ENCODE measurements at places on chromosomes 4 and X.
A peak's percentile ranks its signal among the peaks of the same experiment; 100 is the strongest.

DNA sequence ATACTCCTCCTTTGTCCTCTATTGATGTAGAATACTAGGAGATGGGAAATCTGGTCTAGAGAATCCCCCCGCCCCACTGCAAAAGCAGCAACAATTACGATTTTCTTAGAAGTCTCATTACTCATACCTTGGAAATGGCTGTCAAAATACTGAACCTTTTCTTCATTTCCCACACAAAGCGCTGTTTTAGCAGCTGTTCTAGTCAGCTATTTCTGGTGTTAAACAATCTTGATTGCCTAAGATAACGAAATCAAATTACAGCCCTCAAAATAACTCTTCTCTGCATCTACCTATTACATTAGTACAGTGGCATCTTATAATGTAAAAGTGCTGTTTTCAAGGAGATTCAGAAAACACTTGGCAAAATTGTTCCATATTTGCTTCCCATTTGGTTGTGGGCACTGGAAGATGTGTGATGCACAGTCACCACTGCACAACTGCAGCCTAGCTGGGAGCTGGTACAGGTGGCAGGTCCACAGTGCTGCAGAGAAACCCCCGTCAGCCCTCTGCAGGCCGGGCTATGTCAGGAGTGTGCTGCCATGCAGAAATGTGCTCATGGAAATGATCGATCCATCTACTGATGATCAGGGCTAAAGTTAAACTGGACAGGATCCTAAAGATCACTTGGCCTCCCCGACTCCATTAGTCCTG is 50.4 kb downstream of the TBC1D9 start:
- no peak for DNase-seq

DNA sequence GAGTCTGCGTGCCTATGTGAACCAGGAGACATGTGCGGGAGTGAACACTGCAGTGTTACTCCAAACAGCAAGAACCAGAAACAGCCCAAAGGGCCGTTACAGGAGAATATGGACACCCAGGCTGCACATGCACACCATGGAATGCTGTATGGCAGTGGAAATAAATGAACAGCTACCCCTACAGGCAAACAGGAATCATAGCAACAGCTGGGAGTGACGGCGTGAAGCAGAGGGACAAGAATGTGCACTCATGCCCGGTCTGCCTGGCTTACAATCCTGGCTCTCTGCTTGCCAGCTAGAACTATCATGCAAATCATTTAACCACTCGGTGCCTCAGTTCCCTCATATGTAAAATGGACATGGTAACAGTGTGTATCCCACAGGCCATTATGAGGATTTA is 16.6 kb downstream of the GPKOW start:
- DNase-seq, result no peak

DNA sequence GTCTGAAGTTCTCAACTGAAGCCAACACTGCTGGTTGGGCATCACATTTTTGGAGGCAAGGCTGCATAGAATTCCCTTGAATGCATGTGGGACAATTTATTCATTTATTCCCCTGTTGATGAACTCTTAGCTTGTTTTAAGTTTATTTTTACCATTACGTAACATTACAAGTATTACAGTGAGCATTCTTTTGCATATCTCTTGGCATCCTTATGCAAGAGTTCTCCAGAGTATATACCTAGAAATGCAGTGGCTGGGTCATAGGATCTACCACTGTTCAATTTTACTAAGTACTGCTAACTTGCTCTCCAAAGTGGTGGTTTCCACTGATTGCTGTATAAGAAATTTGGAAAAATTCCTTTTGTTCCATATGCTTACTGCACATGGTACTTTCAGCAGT is 66.5 kb downstream of the UCHL1 start:
- no peak for DNase-seq

GRCh38 chr4:181431661-181432060 is 811.5 kb upstream of the TENM3 start:
- DNase-seq, result no peak

GRCh38 chr4:124904723-124905388 is 192.3 kb upstream of the ANKRD50 start:
- DNase-seq, result no peak

GRCh38 chrX:150649096-150649870 is 43.9 kb upstream of the MTMR1 start:
- DNase-seq, result peak; percentile 70

- DNase-seq, result no peak
These were observed 8.3 kb downstream of the INTS6L start for GRCh38 chrX:135528756-135529155.

DNA sequence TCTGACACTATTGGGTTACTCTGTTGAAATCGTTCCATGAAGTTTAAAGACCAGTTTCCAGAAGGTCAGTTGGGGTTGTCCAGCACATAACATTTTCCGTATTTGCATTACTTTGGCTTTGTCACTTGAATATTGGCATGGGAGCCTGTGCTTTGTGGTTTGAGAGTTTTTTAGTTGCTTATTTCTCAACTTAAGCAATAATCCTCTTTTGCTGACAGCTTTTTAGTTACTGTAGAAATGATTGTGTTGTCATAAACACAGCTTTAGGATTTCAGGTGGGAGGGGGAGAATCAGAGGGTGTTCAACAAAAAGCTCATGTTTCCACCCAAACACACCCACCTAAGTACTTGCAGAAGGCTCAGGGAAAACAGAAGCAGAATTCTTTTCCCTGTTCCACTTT is 210.7 kb upstream of the TLL1 start:
- no peak for DNase-seq

GRCh38 chrX:24294619-24295018 is 19.2 kb downstream of the SUPT20HL2 start:
- DNase-seq, result peak; percentile 31

DNA sequence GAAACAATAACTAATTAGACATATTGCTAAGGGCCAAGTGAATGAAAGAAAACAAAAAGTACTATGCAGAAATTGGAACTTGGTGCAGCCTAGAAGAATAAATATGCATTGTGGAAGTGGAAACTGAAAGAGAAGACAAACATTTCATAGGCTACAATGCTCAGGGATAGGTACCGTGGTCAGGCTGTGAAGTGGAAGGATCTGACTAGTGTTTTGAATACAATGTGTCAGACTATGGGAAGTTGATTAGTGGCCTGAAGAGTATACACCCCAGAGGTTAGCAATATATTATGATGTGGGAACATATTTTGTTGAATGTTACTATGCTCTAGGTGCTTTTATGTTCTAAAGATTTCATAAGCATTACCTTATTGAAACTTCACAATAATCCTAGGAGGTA is 36.8 kb downstream of the GPRIN3 start:
- no peak for DNase-seq

- DNase-seq, result no peak
These were observed 285.3 kb upstream of the RASGEF1B start for GRCh38 chr4:81756973-81757372.

GRCh38 chr4:768995-769394 is 56.9 kb downstream of the CPLX1 start:
- no peak for DNase-seq

DNA sequence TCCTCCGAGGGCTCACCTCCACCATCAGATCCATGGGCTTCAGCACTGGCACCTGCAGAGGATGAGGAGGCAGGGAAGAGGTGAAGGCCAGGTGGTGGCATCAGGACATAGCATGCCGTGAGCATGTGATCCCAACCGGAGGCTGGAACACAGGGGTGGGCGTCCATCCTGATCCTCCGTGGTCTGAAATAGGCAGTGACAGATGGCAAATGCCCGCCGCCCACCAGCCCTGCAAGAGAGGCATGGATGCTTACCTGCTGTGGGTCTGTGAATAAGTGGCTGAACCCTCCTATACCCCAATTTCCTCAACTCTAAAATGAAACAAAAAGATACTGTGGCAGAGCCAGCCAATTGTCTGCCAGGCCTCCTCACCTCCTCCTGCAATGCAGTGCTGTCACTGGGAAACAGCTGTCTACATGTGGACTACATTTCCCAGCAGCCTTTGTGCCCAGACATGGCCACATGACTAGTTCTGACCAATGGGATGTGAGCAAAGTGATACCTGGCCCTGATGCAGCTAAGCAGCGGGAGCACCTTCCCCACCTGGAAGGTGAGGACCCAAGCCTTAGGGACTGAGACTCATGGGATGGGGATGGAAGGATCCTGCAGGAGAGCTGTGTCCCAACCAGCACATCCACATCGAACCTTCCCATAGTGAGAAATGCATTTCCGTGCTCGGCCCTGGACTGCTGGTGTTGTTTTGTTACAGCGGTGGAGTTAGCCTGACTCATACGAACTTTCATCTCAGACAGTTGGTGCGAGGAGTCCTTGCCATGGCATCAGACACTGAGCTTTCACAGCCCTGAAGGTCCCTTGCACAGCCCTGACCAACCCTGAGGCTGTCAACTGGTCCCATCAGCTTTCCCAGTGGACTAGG is 99.5 kb downstream of the PPP2R2C start:
- DNase-seq, result peak; percentile 2

DNA sequence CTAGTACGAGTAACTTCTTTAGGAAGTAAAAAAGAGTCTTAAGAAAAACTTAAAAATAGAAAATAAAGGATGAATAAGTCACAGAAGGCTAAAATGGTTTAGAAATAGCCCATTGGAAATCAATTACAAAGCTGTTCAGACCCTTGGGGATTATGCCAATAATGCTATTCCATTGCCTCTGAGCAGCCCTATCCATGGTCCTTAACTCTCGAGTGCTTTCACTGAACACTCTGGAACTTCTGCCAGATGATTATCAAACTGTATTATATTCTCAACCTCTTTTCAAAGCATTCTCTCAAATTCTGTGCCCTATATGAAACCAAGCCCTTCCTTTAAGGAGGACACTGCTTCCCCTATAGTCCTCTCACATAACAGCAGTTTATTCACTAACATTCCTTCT is 17.0 kb downstream of the SLC9B1 start:
- DNase-seq, result no peak

- DNase-seq, result no peak
These were observed 170.2 kb downstream of the RAPGEF2 start for GRCh38 chr4:159273141-159273438.

DNA sequence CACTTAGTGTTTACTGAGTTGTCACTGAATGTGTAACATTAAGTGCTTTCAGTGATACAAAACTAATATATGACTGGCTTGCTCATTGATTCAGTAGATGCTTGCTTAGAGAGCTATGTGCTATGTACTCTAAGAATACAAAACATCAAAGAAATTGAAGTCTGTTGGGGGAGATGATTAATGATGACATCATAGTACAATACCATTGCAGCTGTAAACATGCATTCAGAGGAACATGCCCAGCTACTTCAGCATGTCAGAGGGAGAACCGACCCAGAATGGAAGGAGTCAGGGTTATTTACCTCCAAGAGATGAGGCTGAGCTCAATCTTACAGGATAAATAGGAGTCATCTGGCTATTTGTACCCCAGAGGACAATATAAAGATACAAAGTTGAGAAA is 290.8 kb downstream of the TENM3 start:
- DNase-seq, result no peak

DNA sequence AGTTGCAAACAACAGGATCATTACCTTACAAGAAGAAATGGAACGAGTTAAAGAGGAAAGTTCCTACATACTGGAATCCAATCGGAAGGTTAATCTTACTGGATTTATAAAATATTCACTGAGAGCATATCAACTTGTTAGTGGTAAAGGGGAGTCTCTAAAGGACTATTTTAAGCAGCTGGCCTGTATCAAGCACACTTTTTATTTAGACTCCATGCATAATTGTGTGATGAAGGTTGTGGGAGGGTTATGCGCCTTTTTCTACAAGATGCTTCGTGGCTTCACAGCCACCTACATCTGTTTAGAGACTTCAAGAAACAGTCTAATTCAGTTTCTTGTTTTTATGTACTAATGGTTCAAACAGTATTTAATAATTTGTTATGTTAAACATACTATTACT is 56.6 kb downstream of the GRSF1 start:
- DNase-seq, result no peak

- DNase-seq, result peak; percentile 57
These were observed 640 bp downstream of the PHF8 start for GRCh38 chrX:54043541-54044125.

- no peak for DNase-seq
These were observed 7.2 kb downstream of the PRDM8 start for GRCh38 chr4:80204433-80205011.

DNA sequence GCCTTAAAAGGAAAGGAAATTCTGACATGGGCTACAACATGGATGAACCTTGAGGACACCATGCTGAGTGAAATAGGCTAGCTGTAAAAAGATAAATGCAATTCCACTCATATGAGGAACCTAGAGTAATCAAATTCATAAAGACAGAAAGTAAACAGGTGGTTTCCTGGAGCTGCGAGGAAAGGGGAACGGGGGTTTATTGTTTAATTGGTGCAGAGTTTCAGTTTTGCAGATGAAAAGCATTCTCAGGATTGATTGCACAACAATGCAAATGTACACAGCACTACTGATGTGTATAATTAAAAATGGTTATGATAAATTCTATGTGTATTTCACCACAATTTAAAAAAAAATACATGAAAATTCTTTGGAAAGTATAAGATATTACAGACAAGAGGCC is 24.0 kb downstream of the PLRG1 start:
- DNase-seq, result no peak

GRCh38 chrX:132063862-132064261 is 40.8 kb downstream of the STK26 start:
- no peak for DNase-seq

- peak; percentile 51 for DNase-seq
These were observed 102.9 kb downstream of the TSPAN7 start for GRCh38 chrX:38664285-38664684.

DNA sequence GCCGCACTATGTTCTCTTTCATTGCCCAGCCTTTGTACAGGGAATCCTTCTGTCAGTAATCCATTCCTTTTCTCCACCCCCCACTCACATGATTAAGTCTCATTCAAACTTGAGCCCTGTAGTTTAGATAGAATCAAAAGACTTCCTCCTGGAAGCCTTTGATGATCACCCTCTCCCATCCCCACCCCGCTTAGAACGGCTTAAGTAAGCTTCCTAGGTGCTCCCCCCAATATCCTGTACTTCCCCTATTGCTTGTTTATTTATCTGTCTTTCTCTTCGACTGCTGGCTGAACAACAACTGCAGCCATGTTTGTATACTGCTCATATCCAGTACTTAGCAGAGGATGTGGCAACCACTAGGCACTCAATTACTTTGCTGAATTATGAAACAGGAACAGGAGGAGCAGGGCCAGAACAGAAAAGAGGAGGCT is 38.5 kb upstream of the GPC3 start:
- DNase-seq, result peak; percentile 14

DNA sequence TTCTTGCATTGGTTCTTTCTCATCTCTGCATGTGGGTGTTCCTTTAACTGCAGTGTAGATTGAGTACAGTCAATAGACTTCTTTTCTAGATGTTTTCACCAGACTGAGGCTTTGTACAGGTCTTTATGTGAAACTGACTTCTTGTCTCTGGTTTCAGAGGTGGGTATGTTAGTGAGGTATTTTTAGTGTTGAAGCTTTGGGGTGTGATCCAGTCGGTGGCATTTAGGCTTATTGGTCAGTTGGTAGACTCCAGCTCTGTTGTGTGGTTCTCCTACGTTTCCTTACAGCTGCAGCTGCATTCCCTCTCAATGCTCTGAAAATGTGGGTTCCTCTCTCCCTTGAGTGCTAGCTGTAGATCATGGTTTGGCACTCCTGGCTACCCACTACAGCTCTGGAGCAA is 21.3 kb upstream of the AMBN start:
- no peak for DNase-seq

Data from suppressor macrophage (primary cell).